Mesenchymal stem cell (in vitro differentiated cells and primary cell): ENCODE measurements at places on chromosomes 5 and 9.

GRCh38 chr5:124511791-124512190, 234.6 kb downstream of the ZNF608 start:
- DNase-seq = no peak

GRCh38 chr5:1881731-1882336, 891 bp downstream of the IRX4 start:
- no peak for DNase-seq

- peak; percentile 69 for DNase-seq
These were observed 52.5 kb downstream of the SHB start for GRCh38 chr9:38016375-38017135.

DNA sequence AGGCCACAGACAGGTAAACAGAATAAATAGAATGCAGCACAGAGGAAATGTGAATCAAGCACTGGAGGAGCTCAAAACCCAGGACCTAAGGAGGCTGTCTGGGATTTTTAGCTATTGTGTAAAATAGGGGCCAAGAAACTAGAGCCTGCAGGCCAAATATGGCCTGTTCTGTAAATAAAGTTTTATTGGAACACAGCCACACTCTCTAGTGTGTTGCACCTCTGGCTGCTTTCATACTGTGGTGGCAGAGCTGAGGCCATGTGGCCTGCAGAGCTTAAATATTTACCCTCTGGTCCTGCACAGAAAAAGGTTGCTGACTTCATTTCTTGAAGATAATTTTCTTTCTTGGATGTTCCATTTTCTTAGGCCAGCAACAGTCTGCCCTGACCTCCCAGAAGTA, 136.4 kb downstream of the WDR41 start:
- no peak for DNase-seq

DNA sequence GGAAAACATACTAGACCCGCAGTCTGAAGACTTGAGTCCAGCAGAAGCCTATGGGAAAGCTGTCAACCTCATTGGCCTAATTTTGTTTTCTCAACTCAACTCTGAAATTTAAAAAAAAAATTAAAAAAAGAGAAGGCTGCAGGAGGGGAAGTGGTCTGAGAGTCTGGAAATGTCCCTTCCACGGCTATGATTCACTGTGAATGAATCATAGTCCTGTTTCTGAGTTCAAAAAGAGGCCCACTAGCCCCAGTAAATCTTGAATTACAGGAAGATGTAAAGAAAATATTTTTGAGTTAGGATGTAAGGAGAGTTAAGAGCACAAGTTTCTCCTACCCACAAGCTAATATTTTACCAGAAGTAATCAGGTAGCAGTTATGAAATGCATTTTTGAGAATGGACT, 565.5 kb upstream of the DMAC1 start:
- peak; percentile 54 for DNase-seq

- peak; percentile 16 for DNase-seq
These were observed 6.0 kb downstream of the CDC26 start for GRCh38 chr9:113269355-113269754.

- DNase-seq = no peak
These were observed 466.0 kb downstream of the CAAP1 start for GRCh38 chr9:26426551-26427131.

DNA sequence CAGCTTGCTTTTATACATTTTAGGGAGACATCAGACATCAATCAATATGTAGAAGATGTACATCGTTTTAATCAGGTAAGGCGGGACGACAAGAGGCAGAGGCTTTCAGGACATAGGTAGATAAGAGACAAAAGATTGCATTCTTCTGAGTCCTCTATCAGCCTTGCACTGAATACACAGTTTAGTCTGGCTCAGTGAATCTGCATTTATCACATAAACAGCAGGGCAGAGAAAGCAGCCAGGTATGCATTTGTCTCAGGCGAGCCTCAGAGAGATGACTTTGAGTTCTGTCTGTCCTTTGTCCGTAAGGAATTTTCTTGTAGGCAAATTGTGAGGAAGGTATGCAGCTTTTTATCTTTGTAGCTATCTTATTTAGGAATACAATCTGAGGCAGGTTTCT, 202.8 kb upstream of the TAS2R1 start:
- no peak for DNase-seq

DNA sequence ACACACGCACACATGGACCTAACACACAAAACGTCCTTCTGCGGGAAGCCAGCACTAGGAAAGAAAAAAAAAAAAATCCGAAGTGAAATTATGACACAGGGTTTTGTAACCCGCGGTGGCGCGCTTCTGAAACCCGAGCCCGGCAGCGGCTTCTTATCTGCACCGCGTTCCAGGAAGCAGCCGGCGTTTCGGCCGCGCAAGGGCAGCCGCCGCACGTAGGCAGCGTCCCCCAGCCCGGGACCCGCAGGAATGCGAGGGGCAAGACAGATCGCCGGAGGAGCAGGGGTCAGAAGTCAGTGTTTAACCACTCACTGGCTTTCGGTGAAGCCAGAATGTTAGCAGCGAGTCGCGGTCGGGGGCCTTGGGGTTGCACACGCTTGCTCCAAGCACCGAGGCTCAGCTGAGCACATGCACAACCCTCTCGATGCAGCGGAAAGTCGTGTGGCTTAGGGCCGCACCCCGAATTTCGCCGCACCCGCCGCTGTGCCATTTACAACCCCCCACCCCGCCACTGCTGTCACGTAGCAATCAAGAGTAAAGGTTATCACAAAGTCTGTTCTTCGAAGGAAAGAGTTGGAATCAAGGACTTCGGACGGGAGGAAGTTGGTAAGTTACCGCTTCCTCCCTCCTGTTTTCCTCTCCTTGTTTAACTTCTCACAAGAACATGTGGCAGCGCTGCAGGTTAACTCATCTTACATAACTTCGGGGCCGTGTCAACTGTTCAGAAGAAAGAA, 167.9 kb downstream of the AUH start:
- peak; percentile 96 for DNase-seq

DNA sequence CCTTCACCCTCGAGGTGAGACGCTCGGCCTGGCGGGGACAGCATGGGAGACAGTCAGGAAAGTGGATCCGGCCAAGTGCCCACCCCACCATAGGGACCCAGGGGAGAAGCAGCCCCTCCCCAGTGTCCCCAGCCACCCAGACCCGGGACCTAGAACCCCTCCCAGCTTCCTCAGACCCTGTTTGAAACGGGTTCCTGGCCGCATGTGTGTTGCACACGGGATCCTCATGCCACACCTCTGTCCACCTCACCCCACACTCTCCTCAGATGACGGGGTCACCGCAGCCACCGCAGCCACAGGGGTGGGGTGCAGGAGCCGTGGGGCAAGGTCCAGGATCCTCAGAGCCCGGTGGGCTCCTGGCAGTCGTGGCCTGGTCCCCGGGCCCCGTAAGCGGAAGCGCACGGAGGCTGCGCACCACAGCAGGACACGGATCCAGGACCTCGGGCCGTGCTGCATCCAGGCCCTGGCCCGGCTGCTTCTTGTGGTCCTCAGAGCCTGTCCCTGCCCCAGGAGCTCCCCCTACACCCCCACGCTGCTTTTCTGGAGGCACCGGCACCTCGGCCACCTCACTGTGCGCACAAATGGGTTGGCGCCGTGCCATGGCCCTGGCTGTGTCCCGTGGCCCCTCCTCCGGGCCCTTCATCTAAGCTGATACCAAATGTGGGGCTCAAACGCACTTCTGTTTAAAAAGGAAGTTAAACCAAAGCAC, 15.3 kb downstream of the TERT start:
- DNase-seq = no peak

GRCh38 chr5:12110629-12111028, 206.4 kb upstream of the CTNND2 start:
- DNase-seq = no peak

DNA sequence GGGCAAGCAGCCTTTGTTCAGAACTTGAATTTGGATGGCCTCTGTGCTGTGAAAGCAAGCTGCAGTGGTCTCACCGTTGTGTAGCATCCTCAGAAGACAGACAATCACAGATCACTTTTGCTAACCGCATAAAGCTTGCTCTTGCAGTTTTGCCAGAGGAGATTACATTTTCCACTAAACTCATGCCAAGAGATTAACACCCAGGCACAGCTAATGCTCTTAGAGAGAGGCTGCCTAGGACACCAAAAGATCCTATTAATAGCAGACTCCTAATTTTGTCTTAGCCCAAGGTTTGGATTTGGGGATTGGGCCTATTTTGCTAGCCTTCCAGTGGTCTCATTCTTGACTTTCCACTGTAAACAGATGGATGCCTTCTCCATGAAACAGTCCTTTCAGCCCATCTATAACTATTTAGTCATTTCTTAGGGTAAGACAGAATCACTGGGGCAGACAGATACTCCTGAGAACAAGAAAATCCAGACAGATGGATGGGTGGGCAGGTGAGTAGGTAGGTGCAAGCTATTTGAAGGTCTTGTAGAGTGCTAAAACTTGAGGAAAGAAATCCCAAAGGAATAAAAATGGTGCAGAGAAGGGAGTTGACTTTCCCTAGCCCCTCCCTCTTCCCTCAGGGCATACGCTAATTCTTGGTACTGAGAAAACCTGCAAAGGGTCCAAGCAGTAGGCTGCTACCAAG, 506.2 kb downstream of the SPOCK1 start:
- no peak for DNase-seq

- DNase-seq = no peak
These were observed 62.6 kb upstream of the FRRS1L start for GRCh38 chr9:109229682-109230081.

- DNase-seq = peak; percentile 29
These were observed 313.9 kb downstream of the TLE1 start for GRCh38 chr9:81375187-81376100.

- DNase-seq = no peak
These were observed 240.3 kb downstream of the CACNA1B start for GRCh38 chr9:138117836-138118235.

DNA sequence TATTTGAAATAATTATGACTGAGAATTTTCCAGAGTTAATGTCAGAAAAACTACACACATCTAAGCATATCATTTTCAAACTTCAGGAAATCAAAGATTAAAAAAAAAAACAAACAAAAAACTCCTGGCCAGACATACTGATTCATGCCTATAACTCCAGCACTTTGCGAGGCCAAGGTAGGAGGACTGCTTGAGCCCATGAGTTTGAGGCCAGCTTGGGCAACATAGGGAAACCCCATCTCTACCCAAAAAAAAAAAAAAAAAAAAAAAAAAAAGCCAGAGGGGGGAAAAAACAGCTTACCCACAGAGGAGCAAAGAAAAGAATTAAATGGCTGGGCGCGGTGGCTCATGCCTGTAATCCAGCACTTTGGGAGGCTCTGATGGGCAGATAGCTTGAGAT, 22.4 kb downstream of the EFCAB9 start:
- peak; percentile 45 for DNase-seq

- no peak for DNase-seq
These were observed at the start of gene ABO for GRCh38 chr9:133275105-133276000. Gene ABO (minus strand): TSS chr9:133275201.

- no peak for DNase-seq
These were observed 106.3 kb upstream of the SSBP2 start for GRCh38 chr5:81856948-81857928.

GRCh38 chr5:102796009-102796408, 40.9 kb downstream of the PAM start:
- DNase-seq = no peak

GRCh38 chr9:122320413-122320881, 50.4 kb upstream of the PTGS1 start:
- DNase-seq = no peak

DNA sequence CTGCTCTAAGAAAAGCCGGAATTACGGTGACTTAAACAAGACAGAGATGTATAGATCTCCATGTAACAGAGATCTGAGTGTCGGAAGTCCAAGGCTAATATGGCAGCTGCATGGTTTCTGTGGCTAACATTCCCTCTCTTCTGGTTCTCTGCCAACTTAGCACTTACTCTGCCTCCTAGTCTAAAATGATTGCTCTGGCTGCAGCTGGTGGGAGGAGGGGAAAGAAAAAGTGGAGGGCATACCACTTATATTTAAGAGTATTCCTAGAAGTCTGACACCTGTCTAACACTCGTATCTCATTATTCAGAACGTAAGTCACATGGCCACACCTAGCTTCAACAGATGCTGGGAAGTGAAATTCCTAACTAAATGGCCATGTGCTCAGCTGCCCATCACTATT, 551.5 kb upstream of the TLE4 start:
- no peak for DNase-seq

DNA sequence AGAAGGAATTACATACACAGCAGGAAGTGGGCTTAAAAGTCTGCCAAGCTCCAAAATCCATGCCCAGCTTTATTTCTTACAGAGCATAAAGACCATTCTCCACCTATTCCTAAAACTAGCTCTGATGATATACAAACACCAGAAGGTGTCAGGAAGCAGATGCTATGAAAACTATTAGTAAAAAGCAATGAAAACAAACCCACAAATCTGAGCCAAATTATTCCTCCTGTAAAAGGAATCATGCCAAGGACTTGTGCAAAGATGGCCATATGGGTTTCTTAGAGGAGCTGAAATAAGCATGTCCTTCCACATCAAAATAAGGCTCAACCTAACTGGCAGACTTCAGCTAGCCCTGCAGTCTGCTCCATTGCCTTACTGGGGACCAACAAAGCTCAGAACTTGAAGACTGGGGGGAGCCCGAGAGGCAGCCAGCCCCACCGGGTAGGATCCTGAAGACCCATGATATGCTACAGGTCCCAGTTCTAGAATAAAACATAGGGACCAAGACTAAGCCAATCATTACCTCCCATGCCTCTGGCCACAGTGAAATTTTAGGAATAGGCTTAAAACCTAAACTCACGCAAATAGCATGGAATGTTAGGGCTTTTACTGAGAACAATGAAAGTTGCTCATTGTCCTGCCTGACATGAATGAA, 42.8 kb upstream of the GABRP start:
- DNase-seq = no peak

GRCh38 chr5:36301858-36302603, at the start of gene RANBP3L:
Gene RANBP3L (minus strand): TSS chr5:36301902. CDS start chr5:36301416, 486 bp downstream.
- peak; percentile 79 for DNase-seq

DNA sequence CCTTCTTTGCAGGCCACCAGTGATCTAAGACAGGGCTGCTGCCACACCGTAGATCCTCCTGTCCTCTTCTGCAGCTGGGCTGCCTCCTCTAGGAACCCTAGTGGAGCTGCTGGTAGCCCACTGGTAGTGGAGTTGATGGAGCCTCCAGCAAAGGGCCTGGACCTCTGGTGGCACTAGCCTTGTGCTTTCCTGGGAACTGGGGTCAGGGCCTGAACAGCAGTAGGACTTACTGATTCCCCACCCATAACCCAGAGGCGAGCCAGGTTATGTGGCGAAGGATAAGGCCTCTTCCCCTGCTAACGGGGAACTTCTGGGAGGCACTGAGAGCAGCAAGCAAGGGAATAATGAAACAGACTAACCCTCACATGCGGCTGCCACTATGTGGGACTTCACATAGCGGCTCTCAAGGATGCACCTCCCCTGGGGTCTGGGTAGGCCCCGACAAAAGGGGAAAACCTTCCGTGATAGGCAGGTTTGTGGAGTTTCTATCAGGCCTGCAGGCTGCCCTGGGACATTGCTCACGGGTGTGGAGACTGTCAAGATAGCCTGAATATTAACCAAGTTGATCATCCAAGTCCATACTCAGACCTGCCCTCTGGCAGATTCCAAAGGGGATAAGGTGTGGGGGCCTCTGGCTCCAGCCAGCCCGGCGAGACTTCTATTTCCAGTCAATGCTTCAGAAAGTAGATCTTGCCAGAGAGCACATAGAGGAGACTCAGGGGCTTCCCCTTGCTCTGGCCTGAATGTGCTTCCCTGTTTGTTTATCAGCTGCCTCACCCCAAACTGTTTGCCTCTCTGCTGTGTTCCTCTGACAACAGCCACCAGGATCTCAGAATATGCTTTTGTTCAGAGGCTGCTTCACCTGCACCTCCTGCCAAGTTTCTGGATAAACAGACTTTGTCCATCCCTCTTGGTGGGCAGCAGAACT, 7.4 kb downstream of the SLC22A4 start:
- no peak for DNase-seq
